Karpas-422 (cell line): ENCODE measurements at places on chromosomes 2 and 18. TPM values are rescaled to one million over a fixed set of nuclear protein-coding genes. Genes with fewer than 3 reads are reported as not detected.

- no peak for DNase-seq
Observed at GRCh38 chr18:57816208-57816954, 13.3 kb upstream of the ATP8B1 start.

- peak; percentile 86 for DNase-seq
Observed at GRCh38 chr2:175690113-175690837, 311.8 kb downstream of the LNPK start.

FZD7 gene
- total RNA-seq = 9.2 and 10.2 TPM in 2 replicates

DNA sequence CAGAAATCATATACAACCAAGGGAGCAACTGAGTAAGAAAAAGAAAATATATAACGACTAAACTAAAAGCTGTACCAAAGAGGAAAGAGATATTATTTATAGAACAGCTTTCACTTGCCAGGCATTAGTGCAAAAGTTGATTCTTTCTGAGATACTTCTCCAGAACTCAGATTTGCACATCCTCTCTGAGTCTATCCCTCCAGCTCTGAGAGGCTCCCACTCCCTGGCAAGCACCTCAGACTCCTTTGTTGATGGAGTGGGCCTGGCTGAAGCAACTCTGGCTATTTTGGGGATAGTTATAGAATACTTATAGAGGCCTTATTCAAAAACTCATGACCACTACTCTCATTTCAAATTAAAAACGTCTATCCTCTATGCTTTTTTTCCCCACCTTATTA is 501.6 kb upstream of the TNP1 start:
- DNase-seq = no peak

DNA sequence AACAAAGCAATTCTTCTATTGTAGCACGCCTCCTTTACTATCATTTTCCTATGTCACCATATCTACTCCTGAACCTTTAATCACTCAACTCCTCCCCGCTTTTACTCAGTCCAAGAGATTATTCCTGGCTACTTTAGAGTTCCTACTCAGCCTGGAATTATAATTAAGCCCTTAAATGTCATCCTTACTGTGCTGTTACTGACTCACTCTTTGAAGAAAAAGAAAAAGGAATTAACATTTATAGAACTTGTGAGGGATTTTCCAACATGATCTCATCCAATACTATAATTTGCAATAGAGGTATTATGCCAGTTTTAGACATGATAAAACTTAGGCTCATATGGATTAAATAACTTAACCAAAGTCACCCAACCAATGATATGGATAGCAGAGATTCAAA is 61.7 kb downstream of the CCDC88A start:
- DNase-seq = no peak
